ENCODE measurements at places on chromosomes 5 and 9.
A peak's percentile ranks its signal among the peaks of the same experiment; 100 is the strongest.

DNA sequence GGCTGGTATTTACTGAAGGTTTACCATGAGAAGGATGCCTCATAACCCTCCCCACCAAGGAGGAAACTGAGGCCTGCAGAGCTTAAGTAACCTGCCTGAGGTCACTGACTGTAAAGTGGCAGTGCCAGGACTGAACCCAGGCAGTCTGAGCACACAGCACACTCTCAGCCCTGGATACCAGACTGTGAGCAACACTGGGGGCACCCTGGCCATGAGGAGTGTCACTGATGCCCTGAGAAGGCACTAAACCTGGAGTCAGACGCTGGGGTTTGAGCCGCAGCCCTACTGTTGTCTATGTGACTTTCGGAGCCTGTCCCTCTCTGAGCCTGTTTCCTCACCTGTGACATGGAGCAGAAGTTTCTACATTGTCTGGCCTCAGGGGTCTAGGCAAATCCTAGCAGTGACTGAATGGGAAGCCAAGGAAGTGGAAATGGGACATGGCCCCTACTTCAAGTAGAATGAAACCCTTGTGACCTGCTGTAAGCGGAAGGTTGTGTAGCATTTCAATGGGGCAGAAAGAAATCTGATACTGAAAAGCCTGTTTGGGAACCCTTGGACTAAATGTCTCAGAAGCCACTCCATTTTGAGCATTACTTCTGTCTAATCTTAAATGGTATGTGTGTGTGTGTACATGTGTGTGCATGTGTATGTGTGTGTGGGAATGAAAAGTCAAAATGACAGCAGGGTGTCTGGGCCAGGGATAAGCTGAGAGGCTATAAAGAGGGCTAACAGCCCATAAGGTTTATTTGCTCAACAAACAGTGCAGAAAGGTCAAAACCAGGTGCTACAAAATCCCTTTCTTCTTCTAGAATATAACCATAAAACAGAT, 36.0 kb downstream of the B4GALT1 start:
- DNase-seq = no peak

DNA sequence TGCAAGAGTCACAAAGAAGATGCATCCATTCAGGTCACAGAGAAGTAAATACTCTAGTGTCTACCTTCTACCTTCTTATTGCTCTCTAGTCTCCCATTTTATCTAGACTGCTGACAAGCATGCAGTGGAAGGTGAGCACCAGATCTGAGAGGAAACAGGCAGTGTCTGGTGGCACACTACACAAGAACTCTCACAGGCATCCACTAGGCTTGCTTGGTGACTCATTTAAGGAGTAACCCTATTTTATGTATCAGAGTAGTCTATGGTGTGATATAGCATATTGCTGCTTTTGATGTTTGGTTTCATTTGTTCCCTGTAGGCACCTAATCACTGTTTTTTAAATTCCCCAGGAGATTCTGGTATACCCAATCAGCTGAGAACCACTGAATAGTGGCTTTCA, 1.6 kb upstream of the THBS4 start:
- no peak for DNase-seq

DNA sequence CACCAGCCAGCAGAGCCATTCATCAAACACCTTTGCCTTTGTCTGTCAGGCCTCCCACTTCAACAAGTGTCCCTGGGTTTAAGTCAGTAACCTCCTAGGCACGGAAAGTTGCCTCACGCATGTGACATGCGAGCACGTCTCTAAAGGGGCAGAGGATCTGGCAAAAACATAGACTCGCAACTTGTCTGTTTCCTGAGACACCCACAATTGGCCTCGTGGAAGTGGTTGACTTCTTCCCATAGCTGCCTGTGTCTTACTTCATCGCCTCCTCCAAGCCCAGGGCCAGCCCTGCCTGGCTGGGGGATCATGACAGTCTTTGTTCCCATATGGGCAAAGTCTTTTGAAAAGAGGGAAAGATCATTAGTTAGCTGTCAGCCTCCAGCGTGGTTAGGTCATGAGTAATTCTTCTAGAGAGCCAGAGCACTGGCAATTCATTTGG, 35.5 kb upstream of the GLRX start:
- DNase-seq = peak; percentile 86

GRCh38 chr5:135482381-135482933, 30.3 kb upstream of the TIFAB start:
- no peak for DNase-seq

DNA sequence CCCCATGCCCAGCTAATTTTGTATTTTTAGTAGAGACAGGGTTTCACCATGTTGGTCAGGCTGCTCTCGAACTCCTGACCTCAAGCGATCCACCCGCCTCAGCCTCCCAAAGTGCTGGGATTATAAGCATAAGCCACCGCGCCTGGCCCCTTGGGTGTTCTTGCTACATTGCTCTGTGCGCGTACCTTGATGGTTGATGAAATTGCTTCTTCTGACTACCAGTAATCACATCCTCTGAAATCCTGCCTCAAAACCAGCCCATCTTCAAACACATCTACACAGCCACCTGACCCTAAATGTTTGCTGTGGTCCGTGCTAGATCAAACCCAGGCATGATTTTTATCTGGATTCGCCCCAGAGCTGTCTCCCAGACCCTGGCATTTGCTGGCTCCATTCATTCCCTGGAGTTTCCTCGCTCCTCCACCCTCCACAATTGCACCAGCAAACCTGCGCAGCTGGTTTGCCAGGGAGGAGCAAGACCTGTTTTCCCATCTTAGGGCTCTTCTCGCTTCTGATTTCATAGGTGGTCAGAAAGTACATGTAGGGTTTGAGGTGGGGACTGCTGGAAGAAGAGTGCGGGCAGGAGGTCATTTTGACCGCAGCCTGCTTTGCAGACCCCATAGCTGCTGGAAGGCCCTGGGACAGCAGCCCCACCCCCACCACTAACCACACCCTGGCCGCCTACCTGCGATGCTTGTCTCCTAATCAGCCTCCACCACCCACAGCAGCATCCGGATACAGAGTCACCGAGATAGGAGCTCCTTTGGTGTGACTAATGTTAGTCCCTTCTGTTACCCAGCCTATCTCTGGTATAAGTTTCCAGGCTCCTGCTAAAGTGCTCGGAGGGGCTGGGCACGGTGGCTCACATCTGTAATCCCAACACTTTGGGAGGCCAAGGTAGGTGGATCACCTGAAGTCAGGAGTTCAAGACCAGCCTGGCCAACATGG, 22.7 kb downstream of the SWI5 start:
- no peak for DNase-seq

DNA sequence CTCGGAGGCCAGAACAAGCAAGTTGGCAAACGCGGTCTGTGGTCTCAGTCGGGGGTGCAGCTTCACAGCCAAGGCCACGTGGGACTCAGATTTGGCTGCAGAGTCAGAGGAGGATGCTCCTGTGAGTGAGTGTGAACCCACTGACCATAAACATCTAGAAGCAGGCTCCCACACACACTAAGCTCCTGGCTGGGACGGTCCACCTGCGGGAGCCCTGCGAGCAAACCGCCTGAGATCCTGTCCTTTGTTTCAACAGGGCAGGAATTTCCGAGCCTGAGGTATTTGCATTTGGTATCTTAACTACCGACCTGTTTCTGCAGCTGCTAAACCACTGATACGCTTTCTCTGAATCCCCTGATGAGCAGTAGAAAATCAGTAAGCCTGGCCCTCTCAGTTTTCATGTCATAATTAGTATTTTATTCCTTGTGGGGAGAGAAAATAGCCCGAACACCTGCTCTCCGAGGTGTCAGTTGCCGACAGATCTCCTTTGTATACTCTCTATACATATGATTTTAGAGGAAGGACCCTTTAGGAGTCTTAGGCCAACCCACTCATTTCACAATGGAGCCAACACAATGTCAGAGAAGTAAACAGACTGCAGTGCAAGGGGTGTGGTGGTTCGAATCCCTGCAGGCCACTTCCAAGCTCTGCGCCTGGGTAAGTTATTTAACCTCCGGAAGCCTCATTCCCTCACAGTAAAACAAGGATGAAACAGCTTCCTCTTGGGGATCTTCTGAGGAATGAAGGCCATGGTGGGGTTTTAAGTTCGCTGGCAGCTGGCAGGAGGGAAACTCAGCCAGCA, 40.9 kb upstream of the PWWP2A start:
- DNase-seq = peak; percentile 34

DNA sequence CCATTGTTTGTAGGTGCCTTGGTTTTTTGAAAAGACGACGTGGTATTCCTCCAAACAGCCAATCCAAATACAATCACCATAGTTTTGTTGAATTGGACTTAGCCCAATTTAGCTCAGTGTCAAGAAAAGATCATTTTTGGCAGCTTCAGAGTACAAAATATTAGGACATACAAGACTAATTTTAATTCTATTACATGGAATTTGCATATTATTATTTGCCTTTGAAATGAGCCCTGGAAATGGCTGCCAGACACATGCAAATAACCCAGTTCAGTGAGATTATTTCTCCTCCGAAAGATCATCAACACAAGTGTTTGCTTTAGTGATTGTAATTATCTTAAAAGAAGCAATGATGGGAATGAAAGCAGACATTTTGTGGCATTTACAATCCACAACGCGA, 89.3 kb downstream of the PLK2 start:
- no peak for DNase-seq

DNA sequence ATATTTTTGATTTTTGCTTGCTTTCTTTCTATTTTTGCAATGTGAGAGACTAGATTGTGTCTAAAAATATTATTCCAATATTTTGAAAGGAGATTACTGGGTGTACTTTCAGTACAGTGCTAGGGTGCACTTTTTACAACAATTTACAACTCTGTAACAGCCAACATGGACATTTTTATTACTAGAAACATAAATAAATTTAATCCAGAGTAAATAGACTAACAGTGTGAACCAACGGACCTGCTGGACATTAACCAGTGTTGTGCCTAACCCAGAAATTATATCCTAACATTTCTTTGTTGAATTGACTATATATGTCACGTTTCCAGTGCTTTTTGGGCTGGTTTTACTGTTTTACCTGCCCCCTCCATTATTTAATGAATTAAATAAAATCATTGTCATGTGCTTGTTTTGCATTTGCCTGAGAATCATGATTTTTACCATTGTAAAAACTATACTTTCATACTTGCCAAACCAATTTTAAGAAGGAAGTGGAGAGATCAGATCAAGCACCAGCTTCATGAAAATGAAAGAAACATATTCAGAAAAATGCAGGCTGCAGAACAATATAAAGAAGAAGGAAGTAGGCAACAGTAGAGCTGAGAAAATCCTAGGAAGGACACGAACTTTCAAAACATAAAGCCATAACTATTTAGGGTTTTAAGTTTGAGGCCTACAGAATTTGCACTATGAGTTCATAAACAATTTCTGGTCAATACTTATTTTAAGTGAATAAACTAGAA, 400.8 kb upstream of the PIK3R1 start:
- DNase-seq = no peak

- no peak for DNase-seq
These were observed 60.9 kb upstream of the CACNA1B start for GRCh38 chr9:137816531-137817235.
